Kidney epithelial cell (primary cell): ENCODE measurements at places on chromosomes 5 and 9. TPM values are rescaled to one million over a fixed set of nuclear protein-coding genes. Genes with fewer than 3 reads are reported as not detected.

The PLAC8L1 gene
- total RNA-seq: not detected in 2 replicates

The NTNG2 gene
- total RNA-seq: 0.42 and 0.89 TPM in 2 replicates

GRCh38 chr5:17228821-17229291 is 11.4 kb downstream of the BASP1 start:
- DNase-seq: no peak

The RASGRF2 gene
- 5.4 and 5.8 TPM in 2 replicates for total RNA-seq

The KIF27 gene
- total RNA-seq: 3.5 and 4.6 TPM in 2 replicates

DNA sequence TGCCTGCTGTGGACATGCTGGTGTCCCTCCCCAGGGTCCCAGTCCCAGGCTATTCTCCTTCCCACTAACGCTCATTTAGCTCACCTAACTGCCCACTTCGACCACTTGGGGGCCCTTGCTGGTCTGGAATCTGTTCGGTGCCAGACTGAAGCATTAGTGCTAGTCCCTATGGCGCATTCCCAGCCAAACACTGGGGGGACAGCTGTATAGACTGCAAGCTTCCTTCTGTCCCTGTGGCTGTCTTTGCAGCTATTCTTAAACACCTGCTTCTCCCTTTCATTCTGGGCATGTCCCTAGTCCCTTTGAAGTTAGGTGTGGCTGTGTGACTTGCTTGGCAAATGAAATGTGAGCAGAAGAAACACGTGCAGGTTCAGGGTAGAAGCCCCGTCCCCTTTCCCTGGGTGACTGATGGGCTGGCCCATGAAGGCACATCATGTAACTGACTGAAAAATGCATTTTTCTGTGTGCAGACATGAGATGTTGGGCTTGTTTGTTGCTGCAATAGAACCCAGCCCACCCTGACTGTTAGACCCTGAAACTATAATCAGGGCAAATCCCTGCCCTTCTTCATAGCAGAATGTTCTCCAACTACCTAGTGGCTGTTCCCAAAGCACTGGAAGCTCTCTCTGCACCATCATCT is 134.4 kb downstream of the BARX1 start:
- DNase-seq: no peak

DNA sequence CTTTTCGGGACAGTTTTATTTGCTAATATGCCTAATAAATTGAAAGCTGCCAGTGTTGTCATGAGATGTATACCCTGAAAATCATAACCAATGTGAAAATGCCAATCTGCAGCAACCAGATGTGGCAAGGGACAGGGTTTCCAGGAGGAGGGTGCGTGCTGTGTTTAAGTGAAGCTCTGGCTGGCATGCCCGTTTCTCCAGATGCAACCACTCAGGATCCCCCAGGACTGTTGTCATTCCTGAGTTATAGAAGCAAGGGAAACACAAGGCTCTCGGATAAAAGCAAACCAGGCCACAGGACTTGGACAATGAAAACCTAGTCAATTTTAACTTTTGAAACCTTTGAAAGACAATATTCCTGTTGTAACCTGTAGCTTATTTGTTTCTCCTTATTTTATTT is 360.2 kb downstream of the SLIT3 start:
- no peak for DNase-seq

- DNase-seq: no peak
Measured at GRCh38 chr9:17660158-17660557, 81.3 kb downstream of the SH3GL2 start.

GRCh38 chr5:79697222-79698170 is 7.9 kb downstream of the CMYA5 start:
- no peak for DNase-seq

The FOXD4 gene
- 0.13 and 0.34 TPM in 2 replicates for total RNA-seq

DNA sequence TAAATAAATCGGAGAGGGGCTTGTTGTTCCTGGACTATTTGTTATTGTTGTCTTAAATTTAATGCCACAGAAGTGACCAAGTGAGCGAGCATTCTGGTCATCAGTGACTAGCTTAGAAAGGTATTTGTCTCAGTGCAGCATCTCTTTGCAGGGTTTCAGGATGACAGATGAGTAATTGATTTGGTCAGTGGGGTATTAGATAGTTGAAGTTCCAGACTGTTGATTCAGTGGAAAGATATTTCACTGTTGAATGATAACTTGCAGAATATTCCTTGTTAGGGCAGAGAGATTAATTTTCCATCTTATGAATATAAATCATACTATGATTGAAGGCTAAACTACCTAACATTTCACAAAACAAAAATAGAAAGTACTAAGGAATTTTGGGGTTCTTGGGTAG is 122.4 kb downstream of the TRIO start:
- peak; percentile 83 for DNase-seq

The TNC gene
- total RNA-seq: 289 and 342 TPM in 2 replicates

- DNase-seq: no peak
Measured at GRCh38 chr5:125413496-125414274, 667.2 kb upstream of the ZNF608 start.

DNA sequence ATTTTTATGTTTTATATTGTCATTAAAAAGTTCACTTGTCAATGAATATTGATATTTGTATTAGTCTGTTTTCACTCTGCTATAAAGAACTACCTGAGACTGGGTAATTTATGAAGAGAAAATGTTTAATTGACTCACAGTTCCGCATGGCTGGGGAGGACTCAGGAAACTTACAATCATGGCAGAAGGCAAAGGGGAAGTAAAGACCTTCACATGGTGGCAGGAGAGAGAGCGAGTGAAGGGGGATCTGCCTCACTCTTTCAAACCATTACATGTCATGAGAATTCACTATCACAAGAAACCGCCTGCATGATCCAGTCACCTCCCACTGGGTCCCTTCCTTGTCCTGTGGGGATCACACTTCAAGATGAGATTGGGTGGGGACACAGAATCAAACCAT is 27.4 kb downstream of the SRD5A1 start:
- DNase-seq: no peak

The ADGRV1 gene
- total RNA-seq: 2.7 and 3.5 TPM in 2 replicates

GRCh38 chr5:77155179-77155785 is 55.2 kb upstream of the PDE8B start:
- DNase-seq: no peak

DNA sequence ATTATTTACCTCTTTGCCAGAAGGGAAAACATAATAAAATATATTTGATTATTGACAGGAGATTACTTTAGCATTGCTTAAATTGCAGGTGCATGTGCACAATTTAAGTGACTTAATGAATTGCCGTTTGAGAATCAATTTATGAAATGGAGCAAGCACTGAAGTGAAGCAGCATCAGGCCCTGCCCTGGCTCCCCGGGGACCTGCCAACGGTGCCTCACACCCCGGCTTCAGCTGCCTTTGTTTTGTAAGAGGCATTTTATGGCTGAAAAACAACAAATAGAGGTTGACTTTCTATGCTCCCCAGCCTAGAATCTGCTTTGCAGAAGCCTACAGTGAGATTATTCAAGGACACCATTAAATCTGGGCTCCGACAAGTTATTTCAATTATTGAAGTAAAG is 359.1 kb upstream of the IRX4 start:
- no peak for DNase-seq

- no peak for DNase-seq
Measured at GRCh38 chr5:9644630-9645029, 14.5 kb upstream of the TAS2R1 start.

DNA sequence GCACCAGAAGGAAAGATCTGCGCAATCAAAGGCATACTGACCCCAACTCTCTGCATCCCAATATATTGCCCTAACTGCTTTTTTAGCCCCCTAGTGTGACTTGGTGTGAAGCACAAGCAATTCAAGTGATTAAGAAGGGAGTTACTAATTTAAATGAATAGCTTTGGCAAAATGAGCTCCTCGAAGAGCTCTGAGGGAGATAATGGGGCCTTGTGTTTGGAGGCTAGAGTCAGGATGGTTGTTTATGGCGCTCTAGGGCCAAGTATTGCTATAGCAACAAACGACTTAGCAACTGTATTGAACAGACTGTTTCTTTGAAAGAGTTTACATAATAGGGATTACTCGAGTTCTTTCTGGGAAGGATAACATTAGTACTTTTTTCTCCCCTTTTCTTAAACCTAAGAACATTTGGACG is 11.5 kb upstream of the C5orf58 start:
- no peak for DNase-seq

The RBM18 gene
- total RNA-seq: 17.9 and 21.1 TPM in 2 replicates

GRCh38 chr5:59999056-59999455 is 105.5 kb upstream of the PDE4D start:
- DNase-seq: peak; percentile 31

GRCh38 chr5:114055318-114056184 is 306.3 kb upstream of the KCNN2 start:
- no peak for DNase-seq

The TICAM2 gene
- 0.55 and 2.3 TPM in 2 replicates for total RNA-seq

The SLC6A19 gene
- total RNA-seq: not detected in 2 replicates

DNA sequence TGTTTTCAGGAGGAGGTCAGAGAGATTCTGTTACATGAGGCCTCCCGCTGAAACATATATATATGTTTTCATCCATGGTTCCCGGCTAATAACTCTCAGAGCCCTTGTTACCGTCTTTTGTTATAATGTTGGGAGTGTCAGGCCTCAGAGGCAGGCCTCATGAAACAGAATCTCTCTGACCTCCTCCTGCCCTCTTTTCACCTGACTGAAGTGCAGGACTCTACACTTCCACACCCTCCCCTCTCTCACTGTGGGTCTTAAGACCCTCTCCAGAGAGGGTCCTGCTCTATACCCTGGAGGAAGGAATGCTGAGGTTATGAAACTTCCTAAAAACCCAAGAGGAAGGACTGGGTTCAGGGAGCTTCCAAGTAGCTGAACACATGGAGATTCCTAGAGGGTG is 28.5 kb upstream of the PTGER4 start:
- no peak for DNase-seq

GRCh38 chr9:118473521-118473920 is 769.3 kb downstream of the TLR4 start:
- DNase-seq: no peak

DNA sequence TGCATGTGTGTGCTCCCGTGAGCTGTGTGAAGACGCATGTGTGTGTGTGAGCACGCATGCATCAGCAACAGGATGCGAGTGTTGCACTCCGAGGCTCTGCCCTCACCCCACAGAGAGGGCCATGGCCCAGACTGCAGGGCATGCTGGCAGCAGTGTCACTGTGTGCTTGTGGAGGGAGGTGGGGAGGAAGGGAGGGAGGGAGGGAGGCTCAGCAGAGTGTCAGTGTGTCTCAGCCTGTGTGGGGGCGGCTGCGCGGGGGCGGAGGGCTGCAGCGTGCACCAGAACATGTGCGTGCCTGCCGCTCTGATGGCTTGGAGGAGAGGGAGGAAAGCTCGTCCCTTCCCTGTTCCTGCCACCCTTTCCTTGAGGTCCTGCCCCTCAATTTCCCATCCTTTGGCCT is 5.3 kb downstream of the CAMK2A start:
- no peak for DNase-seq

GRCh38 chr5:136638084-136638483 is 272.7 kb upstream of the TRPC7 start:
- no peak for DNase-seq

- no peak for DNase-seq
Measured at GRCh38 chr5:1104327-1105006, 7.4 kb downstream of the SLC12A7 start.

The GABRB2 gene
- total RNA-seq: 0.07 TPM in 1 of 2 replicates, not detected in the other

DNA sequence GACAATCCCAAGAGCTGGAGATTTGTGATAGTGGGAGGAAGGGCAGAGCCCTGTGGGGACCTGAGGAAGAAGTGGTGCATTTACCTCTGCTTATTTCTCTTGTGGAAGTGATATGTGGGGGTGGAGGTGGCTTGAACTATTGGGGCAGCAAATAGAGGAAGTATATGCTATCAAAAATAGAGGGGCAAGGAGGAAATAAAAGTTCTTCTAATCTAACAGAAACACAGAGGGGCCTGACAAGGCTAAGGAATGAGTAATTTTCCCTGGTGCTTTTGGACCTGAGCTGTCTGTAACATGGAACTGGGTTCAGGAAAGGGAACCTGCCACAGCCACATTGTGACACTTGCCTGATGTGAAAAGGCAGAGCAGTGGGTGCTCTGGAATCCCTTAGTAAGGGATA is 378.6 kb upstream of the KLF4 start:
- no peak for DNase-seq

DNA sequence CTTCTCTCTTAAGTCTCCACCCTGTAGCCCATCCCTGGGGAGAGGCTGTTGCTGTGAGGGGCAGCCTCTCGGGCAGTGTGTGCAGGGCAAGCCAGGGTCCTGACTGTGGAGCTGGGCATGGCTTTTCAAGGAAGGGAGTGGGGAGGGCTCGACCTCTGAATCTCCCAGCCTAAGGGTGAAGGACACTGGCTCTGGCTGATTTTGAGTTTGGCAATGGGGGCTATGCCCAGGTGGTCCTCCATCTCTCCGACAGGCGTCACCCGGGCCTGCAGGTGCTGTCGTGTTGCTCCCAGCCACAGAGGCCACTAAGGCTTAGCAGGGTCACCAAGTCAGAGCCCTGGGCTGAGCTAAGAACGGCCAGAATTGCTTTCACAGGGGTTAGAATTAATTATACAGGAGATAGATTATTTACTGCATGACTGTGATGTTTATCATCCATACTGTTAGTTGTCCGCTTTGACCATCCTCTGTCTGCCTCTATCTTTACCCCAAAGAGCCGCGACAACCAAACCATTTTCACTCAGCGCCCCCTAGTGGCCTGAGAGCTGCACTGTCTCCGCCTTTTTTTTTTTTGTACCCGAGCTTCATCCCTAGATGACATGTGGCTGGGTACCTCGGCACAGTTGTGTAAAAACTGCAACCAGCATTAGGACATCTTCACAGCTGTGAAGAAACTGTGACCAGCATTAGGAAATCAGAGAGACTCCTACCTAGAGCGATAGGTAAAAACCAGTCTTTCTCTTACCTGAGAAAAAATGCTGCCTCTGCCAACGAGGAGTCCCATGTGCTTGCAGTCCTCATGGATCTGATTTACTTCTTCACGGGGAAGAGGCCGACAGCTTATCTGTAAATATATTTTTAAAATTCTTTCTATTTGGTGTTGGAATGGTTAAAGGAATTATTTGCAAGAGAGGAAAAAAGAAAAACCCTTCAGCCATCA is 44.5 kb downstream of the AGXT2 start:
- no peak for DNase-seq

DNA sequence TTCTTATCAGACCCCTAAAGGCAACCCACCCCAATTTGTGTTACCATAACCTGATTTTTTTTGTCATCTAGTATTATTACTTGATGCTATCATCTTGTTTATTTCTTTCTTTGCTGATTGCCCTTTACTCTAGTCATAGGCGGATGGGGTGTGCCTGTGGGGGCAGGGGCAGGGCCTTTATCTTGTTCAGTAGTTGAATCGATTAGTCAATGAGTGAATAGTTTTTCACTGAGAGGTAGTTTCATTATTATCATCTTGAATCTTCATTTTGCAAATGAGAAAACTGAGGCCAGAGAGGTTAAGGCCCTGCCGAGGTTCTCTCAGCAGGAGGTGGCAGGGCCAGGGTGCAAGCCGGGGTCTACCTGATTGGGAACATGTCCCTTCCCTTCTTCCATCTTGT is 9.4 kb upstream of the GM2A start:
- no peak for DNase-seq
